ENCODE measurements at places on chromosomes 7 and 10. TPM values are rescaled to one million over a fixed set of nuclear protein-coding genes. Genes with fewer than 3 reads are reported as not detected.
A peak's percentile ranks its signal among the peaks of the same experiment; 100 is the strongest.

ZCCHC24 gene
- 0.77 TPM for total RNA-seq

CYP3A4 gene
- not detected for total RNA-seq

DNA sequence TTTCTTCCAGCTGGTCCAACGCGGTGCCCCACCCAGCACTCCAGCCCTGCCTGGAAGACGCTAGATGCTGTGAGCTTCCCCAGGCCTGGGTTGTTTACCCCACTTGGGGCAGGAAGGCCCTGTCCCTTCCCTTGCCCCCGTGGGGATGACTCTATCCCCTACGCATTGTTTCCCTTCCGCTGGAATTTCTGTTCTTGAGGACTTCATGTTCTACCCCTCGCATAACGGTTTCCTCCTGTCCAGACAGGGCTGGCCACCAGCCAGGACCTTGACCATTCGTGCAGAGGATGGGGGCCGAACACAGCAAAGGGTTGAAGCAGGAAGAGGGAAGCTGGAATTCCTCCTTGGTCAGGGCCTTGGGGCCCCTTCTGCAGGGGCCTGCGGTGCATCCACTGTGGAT lies 14.7 kb upstream of the SERPINE1 start:
- DNase-seq, result no peak

GRCh38 chr7:152673897-152674296 lies 2.0 kb downstream of the XRCC2 start:
- DNase-seq, result no peak

GRCh38 chr7:144438759-144439158 lies 35.3 kb upstream of the NOBOX start:
- no peak for DNase-seq

DNA sequence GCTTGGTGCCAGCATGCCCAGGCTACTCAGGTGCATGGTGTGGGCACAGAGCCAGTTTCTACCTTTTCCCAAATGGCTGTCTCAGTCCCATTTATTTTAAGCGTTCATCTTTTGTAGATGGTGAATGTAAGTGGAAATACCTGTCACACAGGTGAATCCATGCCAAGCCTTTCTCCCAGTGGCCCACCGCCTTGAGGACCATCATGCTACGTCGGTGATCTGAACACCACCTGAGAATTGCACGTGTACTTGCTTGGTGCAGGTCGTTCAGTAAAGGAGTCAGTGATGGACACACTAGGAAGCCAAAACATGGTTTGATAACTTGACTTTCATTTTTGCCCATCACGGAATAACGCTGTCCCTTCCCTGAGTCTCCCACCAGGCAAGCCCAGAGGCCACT lies 666.7 kb upstream of the FOXK1 start:
- DNase-seq, result no peak

- no peak for DNase-seq
These were observed 3.1 kb downstream of the PTF1A start for GRCh38 chr10:23194966-23195845.

GRCh38 chr10:132360766-132361447 lies 28.9 kb downstream of the LRRC27 start:
- peak; percentile 47 for DNase-seq

- no peak for DNase-seq
These were observed 56.0 kb upstream of the SDK1 start for GRCh38 chr7:3245077-3245476.

DNA sequence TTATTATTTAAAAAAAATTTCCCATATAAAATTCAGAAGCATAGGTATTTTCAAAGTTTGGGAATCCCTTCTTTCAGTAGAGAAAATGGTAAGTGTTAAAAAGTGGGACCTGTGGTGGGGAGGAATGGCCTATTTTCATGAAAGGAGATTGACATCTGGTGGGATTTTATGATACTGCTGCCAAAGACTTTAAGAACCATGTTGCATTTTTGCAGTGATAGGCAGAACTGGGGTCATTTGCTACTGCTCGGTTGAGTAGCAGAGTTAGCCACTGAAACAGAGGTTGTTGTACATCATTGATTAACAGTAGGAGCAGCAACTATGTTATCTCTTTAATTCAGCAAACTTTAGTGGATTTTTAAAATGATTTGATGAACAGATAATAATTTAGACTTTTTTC lies 4.4 kb downstream of the BICC1 start:
- DNase-seq, result no peak

Data from activated CD4-positive, alpha-beta memory T cell treated with anti-CD3 and anti-CD28 coated beads for 36 hours (primary cell).